ENCODE measurements at places on chromosomes 16 and 17.

DNA sequence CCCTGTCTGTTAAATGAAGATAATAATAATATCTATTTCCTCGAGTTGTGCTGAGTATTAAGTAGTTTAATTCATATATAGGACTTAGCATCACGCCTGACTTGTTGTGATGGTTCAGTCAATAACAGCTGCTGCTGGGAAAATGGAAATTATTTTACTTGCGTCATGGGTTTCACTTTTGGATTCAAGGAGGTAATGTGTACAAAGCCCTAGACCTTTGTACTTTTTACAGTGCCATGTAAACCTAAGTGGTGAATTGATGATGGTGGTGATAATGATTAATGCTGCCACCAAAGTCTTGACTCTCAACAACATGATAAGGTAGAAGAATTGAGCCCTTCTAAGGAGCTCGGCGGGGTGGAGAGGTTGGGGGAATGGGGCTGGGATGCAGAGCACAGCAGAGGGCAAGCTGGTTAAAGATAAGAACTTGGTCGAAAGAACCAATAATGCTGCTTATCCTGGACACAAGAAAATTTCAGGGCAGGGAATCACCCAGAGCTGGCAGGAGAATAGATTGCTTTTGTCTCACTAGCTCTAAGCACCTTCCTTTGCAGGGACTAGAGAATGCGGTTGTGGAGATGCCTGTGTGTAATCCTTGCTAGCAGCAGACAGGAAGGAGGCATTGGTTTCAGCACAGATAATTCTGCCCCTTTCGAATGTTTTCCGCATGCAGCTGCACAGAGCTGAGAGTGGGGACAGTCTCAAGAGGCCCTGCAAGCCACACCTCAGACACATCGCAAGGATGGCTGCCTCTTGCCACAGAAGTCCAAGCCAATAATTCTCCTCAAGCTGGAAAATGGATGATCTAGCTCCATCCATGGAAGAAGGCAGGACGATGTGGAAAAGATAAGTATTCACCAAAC lies 187.1 kb downstream of the TMEM114 start:
- DNase-seq, result no peak

DNA sequence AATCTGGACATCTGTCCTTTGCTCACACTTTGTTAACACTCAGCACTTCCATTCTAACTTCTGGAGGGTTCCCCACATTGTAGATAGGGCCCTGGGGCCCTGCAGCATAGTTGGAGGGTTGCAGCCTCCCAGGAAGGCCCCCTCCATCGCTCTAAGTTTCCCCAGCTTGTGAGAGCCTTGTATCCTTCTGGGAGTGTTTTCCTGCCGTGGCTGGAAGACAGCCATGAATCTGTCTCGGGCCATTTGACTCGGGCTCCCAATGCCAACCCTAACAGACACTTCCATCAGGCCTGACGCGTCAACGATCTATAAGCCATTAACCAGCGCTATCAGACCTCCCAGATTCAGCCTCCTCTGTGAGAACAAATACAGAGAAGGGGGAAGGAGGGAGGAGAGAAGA lies 263.7 kb upstream of the RPL38 start:
- no peak for DNase-seq

DNA sequence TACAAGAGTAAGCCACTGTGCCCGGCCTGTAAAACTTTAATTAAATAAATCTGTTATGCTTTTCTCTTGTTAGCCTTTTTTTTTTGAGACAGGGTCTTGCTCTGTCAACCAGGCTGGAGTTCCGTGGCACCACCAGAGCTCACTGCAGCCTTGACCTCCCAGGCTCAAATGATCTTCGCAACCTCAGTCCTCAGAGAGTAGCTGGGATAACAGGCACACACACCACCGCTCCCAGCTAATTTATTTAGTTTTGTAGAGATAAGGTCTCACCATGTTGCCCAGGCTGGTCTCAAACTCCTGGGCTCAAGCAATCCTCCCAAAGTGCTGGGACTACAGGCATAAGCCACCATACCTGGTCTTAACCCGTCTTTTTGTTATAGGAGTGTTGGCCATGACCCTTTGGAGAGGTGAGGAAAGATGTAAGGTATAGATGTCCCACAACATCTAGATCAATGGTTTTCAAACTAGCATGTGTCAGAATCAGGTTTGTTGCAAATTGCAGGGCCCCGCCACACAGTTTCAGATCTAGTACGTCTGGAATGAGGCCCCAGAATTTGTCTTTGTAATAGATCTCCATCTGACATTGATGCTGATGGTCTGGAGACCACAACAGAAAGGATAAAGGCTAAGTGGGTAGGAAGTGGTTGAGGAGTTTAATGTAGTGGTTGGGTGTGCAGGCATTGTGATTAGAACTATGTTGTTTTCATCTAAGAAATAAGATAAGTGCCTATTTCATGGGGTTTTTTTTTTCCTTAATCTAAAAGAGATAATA lies 4.3 kb upstream of the GGA2 start:
- DNase-seq, result no peak

- no peak for DNase-seq
These were observed 2.4 kb downstream of the EVI2A start for GRCh38 chr17:31318851-31319661.

DNA sequence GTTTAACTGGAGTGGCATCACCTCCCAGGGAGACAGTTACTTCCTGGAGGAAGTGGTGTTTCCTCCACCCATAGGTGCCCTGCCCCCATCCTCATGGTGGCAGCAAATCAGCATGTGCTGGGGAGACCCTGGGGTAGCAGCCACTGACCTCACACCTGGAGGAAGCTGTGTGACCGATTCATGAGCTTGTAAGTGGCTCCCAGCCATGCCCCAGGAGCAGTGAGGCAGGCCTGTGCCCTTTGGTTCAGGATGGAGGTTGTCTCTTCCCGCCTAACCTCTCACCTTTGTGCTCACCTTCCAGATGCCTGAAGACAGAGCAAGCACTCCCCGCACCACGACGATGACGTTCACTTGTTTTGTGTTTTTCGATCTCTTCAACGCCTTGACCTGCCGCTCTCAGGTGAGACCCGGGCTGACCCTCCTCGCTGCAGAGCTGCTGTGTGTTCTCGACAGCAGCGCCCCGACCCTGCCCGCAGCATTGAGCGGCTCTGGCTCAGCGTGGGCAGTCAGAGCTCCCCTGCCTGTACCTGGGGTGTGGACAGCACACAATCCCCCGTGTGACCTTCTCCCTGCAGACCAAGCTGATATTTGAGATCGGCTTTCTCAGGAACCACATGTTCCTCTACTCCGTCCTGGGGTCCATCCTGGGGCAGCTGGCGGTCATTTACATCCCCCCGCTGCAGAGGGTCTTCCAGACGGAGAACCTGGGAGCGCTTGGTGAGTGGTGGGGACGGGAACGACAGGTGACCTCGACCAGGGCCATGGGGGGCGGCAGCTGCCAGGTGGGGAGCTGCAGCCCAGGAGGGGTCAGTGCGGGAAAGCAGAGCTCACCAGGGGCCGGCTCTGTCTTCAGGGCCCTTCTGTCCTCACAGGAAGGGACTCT lies 42.8 kb downstream of the MEAK7 start:
- DNase-seq, result no peak

DNA sequence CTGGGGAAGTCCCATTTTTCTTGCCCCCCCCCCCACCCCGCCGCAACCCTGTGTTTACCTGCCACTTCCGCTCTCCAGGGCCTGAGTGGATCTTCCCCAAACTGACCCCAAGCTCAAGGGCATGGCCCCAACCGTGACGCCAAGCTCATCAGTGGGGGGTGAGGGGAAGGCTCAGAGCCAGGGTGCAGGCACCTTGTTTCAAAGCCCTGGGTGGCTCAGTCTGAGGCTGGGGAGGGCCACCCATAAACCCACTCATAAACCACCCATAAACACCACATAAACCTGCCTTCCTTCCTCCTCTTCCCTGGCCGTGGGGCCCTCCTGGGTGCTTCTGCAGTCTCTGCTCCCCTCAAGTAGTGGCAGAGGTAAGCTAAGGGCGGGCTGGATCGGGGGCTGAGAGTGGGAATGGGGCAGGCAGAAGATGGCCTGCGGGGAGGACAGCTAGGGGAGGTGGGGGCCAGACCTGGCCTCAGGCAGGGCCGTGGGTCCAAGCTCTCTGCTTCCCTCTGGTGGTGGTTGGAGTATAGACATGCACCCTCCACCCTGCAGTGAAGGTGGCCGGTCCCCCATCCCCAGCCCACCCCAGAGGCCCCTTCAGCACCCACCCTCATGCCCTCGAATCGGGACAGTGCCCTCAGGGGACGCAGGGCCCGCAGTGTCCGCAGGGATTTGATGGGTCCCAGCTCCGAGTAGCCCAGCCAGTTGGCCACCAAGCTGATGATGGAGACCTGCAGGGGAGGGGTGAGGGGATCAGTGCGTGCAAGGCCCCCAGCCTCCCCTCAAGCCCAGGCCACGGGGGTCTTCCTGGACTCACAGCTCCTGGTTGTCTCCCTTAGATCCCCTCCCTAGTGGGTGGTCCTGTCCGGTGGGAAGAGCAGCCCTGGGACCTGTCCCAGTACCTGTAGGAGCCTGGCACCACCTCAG lies 14.6 kb upstream of the CD79B start:
- DNase-seq, result peak; percentile 36

DNA sequence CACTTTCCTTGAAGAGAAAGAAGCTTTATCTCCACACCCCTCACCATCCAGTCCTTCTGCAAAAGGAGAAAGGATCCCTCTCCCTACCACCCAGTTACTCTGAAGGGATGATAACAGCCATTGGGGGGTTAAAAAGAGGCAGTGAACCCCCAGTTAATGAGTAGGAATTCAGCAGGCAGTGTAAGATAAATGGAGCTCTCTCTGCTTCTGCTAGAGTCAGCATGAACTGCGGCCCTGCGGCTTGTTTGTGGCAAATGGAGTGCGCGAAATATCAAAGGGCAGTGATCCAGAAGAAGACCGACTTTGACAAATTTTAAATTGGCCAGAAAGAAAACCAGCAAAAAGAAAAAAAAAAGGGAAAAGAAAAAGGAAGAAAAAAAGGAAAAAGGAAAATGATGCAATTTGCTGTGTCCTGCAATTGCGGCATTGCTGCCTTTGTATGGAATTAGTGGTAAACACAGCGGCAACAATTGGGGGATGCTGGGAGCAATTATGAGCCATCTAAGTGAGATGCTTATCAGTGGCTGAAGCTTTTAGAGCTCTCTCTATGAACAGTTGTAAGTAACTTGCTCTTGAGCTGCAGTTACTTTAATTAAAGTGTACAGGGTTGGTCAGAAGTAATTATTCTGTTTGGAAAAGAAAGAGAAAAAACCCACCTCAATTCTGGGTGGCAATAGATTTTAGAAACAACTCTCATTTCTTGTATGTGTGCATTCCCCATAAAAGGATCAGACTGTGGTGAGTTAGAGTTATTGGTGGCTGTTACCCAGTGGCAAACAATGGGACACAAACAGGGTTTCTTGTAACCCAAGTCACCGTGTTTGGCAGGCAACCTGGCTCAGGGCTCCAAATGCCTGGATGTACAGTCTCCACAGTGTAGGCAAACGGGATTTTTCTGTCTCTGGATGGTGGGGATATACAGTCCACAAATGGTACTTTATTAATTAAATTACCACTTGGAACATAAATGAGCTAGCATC lies 161.3 kb downstream of the AATF start:
- no peak for DNase-seq

DNA sequence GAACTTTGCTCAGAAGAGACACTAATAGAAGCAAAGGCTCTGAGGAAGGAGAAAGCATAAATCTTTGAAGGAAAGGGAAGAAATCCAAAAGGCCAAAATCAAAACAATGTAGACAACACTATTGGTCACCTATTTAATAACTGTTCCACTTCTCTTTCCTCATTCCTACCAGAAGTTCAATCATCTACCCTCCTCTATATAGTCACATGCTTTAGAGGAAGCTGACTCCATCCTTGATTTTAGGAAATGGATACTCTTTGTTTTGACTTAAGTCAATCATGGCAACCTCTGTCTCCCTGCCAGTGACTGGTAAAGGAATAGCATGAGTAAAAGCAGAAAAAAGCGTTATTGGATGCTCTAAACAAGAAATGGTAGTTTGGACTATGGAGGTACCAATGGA lies 7.3 kb downstream of the BRIP1 start:
- no peak for DNase-seq

- DNase-seq, result no peak
These were observed 5.5 kb upstream of the TGFB1I1 start for GRCh38 chr16:31466381-31466841.

DNA sequence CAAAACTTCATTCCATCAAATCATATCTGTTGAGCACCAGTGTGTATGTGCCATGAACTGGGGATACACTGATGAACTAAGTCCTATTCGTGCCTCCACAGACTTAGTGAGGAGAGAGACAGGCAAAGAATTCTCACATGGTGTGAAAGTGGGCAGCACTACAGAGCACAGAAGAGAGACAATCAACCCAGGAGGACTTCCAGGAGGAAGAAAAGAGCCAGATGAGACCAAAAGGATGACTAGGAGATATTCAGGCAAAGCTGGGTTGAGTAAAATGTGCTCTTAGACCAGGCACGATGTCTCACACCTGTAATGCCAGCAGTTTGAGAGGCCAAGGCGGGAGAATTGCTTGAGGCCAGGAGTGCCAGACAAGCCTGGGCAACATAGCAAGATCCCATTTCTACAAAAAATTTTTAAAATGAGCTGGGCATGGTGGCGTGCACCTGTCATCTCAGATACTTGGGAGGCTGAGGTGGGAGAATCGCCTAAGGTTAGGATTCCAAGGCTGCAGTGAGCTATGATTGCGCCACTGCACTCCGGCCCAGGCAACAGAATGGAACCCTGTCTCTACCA lies 30.2 kb upstream of the TNRC6A start:
- no peak for DNase-seq

DNA sequence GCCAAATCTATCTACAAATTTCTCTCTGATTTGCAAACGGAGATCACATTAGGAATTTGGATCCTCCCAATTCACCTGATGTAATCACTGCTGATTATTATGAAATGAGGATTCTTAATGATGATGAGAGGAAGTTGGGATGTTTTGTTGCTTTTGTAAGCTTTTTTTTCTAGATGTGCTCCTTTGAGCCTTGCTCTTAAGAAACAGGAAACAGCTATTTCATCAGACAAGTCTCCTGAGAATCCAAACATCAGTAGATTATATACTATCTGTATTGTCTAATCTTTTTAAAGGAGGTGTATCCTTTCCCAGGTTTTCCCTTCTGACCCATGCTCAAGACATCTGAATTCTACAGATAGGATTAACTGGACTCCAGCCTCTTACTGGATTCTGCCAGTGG lies 73.3 kb downstream of the KIF2B start:
- no peak for DNase-seq

DNA sequence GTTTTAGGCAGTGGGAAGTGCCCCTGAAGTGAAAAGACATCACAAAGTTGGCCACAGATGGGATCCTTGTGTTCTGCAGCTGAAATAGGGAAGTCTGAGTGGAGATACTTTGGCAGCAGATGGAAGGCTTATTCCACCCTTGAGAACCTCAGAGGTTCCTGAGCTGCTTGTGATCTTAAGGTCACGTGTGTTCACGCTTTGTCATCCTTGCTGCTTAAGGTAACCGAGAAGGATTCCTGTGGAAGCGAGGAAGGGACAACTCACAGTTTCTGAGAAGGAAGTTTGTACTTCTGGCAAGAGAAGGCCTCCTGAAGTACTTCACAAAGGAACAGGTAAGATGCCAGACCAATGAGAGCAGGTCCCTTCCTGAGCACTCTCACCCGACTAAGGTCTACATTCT lies 12.2 kb downstream of the ADAP2 start:
- no peak for DNase-seq

GRCh38 chr16:53775106-53775820 lies 71.3 kb downstream of the FTO start:
- DNase-seq, result no peak

Measured in activated CD4-positive, alpha-beta T cell treated with anti-CD3 and anti-CD28 coated beads, Interleukin-2, amount 50 U/mL, for 24 hours (primary cell).